ENCODE measurements at places on chromosomes 2 and 18. TPM values are rescaled to one million over a fixed set of nuclear protein-coding genes. Genes with fewer than 3 reads are reported as not detected.

GRCh38 chr2:10052216-10052615, 8.9 kb downstream of the KLF11 start:
- no peak overlapping the region for H3K27ac ChIP-seq
- H3K36me3 ChIP-seq, result peaks cover 40% of the 10 kb centered on the region
- no peak for DNase-seq
- H3K4me3 ChIP-seq, result no peak overlapping the region
- no peaks in the 10 kb centered on the region for H3K27me3 ChIP-seq

- no peak overlapping the region for H3K4me3 ChIP-seq
- DNase-seq, result no peak
- H3K36me3 ChIP-seq, result no peaks in the 10 kb centered on the region
- no peak overlapping the region for H3K27ac ChIP-seq
- peaks cover 3% of the 10 kb centered on the region for H3K27me3 ChIP-seq
- peaks cover 9% of the 10 kb centered on the region for H3K4me1 ChIP-seq
Measured at GRCh38 chr2:85907671-85908157, 18.9 kb upstream of the ST3GAL5 start.

DNA sequence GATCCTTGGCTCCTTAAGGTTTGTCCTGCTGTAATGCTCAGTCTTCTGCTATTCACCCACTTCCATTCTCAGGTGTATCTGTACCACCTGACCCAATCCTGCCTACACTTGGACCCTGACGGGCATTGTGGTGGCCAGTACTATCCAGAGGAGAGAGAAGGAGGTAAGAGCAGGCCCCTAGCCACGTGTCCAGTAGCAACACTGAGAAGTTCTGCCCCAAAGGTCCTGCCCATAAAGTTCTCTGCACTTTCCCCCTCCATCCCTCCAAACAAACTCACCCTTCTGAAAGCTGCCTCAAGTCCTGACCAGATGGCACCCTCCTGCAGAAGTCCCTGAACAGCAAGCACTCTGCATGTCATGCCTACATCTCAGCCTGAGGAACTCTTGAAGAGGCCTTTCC, 18.3 kb downstream of the TTC32 start:
- H3K27me3 ChIP-seq, result no peaks in the 10 kb centered on the region
- no peaks in the 10 kb centered on the region for H3K4me1 ChIP-seq
- DNase-seq, result no peak
- H3K36me3 ChIP-seq, result no peaks in the 10 kb centered on the region
- no peak overlapping the region for H3K27ac ChIP-seq

DNA sequence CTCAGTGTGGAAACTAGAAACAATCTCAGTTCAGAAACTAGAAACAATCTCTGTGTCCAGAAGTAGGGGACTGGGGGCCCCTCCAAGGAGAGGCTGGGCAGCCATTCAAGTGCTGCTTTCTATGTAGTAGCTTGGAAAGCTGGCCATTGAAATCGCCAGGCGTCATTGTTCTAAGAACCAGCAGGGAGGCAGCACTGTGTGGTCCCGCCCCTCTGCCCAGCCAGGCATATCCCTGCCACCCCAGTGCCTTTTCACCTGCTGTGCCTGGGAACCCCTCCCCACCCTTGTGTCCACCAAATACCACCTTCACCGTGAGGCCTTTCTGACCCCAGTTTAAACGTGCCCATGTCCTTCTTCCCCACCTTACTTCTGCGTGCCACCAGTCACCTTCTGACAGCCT, 221.6 kb downstream of the GBX2 start:
- no peak for DNase-seq
- H3K4me1 ChIP-seq, result peaks cover 2% of the 10 kb centered on the region
- H3K27ac ChIP-seq, result no peak overlapping the region
- H3K36me3 ChIP-seq, result peaks cover 4% of the 10 kb centered on the region
- no peak overlapping the region for H3K4me3 ChIP-seq

GRCh38 chr18:54812885-54813284, 15.4 kb upstream of the RAB27B start:
- no peaks in the 10 kb centered on the region for H3K36me3 ChIP-seq
- no peaks in the 10 kb centered on the region for H3K27me3 ChIP-seq
- H3K4me3 ChIP-seq, result no peak overlapping the region
- no peak overlapping the region for H3K27ac ChIP-seq
- H3K4me1 ChIP-seq, result no peaks in the 10 kb centered on the region
- no peak for DNase-seq

DNA sequence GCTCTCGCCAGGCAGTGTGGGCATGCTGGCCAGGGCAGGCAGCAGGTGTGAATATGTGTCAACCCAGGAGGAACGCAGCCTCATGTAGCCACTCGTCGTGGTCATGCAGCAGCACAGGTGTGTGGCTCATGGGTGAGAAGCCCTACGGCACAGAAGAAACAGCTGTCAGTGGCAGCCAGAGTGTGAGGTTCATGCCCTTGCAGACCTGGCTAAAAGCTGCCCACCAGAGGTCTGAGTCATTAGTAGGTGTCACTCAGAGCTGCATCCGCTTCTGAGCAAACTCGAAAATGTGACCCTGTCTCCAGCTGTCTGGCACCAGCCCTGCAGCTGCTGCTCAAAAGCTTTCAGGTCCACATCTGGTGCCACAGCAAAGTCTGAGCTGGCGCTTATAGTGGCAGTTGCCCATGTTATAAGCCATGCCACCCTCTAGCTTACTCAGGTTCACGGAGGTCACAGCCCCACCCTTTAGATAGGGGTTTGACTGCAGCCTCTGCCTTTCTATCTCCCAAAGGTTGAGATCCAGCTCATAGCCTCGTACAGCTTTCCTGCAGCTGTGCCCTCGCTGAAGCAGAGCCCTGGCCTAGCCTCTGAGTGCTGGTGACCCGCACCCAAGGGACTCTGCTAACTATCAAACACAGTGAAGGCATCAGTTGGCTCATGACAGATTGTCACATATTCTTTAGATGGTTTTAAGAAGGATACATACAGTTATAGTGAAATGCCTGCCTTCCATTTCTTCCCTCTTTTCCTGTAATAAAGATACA, 195.0 kb downstream of the CCDC102B start:
- H3K27me3 ChIP-seq, result no peaks in the 10 kb centered on the region
- no peak overlapping the region for H3K4me3 ChIP-seq
- no peak overlapping the region for H3K27ac ChIP-seq

DNA sequence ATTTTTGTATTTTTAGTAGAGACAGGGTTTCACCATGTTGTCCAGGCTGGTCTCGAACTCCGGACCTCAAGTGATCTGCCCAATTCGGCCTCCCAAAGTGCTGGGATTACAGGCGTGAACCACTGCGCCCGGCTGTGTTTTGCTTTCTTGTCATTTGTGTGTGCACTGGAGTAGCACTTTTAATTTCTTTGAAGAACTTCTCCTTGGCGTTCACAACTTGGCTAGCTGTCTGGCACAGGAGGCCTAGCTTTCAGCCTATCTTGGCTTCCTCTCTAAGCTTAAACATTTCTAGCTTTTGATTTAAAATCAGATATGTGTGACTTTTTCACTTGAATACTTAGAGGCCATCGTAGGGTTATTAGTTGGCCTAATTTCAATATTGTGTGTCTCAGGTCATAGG, 93.0 kb downstream of the COMMD1 start:
- no peak overlapping the region for H3K27ac ChIP-seq
- DNase-seq, result peak; percentile 12
- H3K4me1 ChIP-seq, result no peaks in the 10 kb centered on the region
- H3K27me3 ChIP-seq, result no peaks in the 10 kb centered on the region
- H3K4me3 ChIP-seq, result no peak overlapping the region

HOXD10 gene
- polyA plus RNA-seq, result 0.23 TPM

DNA sequence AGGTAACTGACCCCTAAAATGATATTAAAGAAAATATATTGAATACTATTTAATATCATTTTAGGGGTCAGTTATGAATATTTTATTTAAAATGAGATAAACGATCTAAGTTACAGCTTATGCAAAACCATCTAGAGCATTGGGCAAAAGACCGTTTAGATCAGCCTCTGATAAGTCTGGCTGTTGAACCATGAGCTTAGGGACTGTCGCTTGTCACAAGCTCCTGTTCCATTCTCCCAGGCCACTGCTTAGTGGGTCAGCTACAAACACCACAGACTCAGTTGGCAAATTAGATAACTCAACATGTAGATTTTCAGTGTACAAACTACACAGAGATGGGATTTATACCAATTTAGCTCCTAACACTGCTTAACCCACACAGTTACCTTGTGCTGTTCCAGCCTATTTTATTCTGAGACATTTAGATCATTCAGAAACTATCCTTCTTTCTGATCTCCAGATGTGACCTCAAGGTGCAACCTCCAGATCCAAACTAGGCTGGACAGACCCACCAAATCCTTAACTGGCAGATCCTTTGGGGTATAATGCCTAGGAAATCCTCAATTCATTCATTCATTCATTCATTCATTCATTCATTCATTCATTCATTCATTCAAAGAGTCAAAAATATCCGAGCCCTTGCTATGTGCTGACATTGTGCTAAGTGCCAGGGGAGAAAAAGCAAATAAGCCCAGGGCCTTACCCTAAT, 82.8 kb downstream of the HRH4 start:
- no peaks in the 10 kb centered on the region for H3K27me3 ChIP-seq
- no peak for DNase-seq
- H3K4me3 ChIP-seq, result no peak overlapping the region
- H3K27ac ChIP-seq, result no peak overlapping the region

DNA sequence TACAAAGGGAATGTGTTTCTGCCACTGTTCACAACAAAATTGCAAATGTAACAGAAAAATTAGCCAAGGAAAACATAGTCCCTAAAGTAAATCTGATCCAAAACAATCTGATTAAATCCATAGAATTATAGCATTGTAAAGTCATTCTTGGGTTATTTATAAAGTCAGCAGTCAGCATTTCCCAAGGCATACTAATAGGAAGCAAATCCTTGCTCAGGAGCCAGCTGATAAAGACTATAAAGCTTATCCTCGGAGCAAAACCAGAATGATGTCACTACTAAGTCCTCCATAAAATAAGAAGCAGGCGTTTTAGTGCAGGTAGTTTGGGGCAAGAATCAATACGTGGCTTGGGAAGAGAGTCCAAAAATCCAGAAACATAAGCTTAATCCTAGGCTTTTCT, 67.3 kb upstream of the CSRNP3 start:
- H3K27me3 ChIP-seq, result no peaks in the 10 kb centered on the region
- H3K4me1 ChIP-seq, result no peaks in the 10 kb centered on the region

DNA sequence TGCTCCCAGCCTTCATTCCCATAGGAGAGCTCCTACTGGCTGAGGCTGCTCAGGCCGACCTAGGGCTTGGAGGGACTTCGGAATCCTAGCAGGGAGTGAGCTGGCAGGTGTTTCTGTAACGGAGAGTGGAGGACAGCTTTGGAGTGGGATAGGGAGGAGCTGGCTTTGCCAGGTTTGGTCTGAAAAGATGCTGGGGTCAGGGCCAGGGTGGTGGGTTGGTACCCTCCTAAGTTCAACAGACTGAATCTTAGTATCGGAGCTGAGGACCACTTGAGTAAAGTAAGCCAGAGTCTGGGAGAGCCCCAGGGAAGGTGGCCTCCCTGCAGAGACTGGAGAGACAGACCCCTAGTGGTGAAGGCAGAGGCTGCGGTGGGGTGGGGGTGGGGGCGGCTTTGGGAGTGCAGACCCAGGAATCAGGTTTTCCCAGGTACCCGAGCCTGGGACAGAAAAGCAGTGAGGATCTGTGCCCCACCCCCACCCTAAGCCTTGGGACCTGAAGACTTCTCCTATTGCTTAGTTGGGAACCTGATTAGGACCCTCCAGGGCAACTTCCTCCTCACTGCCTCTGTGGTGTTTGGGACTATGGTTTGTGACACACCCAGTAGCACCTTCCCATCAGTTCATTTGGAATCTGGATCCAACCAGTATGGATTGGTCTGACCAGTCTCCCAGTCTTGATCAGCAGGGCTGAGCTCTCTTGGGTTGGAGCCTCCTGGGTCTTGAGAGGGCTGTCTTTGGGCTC, 3.0 kb downstream of the CNNM4 start:
- peak overlapping the region; percentile 42 for H3K27ac ChIP-seq
- H3K4me1 ChIP-seq, result peaks cover 44% of the 10 kb centered on the region
- DNase-seq, result peak; percentile 26
- H3K4me3 ChIP-seq, result peak overlapping the region; percentile 23
- H3K36me3 ChIP-seq, result no peaks in the 10 kb centered on the region
- no peaks in the 10 kb centered on the region for H3K27me3 ChIP-seq

DNA sequence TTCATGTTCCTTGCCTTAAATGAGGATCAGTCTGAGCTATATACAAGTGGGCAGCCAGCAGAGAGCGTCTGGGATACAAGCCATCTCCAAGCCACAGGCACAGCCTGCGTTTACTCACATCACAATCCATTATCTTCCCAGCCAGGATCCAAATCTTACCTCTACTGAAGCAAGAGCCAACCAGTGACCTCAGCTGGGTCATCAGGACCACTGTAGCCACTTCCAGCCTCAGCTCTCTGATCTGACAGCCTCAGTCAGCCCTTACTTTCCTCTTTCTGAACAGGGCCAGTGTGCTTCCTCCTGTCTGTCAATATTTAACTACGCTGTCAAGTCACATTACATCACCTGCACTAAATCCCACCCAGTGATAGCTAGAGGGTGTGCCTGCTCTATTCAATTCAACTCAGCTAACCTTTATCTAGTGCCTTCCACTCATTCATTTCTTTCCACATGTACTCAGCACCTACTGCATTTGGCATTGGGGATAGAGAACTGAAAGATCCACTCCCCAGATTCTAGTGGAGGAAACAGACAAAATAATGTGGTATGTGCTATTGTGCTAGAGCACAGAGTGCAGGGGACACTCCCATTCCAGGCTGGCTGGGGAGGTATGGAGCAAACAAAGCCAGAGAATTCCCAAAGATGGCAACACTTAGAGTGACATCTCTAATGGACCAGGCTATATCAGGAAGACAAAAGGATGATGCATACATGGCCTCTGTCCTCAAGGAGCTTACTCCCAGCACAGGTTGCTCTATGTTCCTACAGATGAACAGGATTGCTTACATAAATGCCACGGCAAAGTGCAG, 146.5 kb downstream of the NCKAP5 start:
- no peaks in the 10 kb centered on the region for H3K36me3 ChIP-seq
- H3K4me3 ChIP-seq, result no peak overlapping the region
- peaks cover 5% of the 10 kb centered on the region for H3K4me1 ChIP-seq
- H3K27ac ChIP-seq, result no peak overlapping the region
- no peaks in the 10 kb centered on the region for H3K27me3 ChIP-seq
- peak; percentile 55 for DNase-seq

DNA sequence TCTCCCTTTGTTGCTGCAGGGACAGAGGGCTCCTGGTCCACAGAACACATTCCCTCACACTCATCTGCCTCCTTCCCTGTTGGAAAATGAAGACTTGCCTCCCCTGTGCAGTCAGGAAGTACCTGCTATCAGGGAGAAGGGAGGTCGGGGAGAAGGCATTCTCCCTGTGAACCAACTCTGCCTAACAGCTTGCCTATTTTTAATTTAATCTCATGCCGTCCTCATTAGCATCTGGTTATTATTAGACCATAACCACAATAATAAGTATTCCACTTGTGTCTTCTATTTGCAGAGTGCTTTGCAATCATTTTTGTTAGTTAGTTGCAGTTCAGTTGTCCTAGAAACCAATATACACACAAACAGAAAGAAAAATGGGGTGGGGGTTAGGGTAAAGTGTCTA, 232.6 kb upstream of the SKOR2 start:
- no peaks in the 10 kb centered on the region for H3K4me1 ChIP-seq
- H3K27ac ChIP-seq, result no peak overlapping the region
- DNase-seq, result no peak

GRCh38 chr2:206974551-206974950, 35.2 kb downstream of the CPO start:
- H3K4me1 ChIP-seq, result peaks cover 6% of the 10 kb centered on the region
- peak; percentile 83 for DNase-seq
- H3K36me3 ChIP-seq, result no peaks in the 10 kb centered on the region
- H3K27ac ChIP-seq, result no peak overlapping the region

Measured in muscle of leg (tissue), 16 donors.